ENCODE measurements at places on chromosomes 5 and 9.

- no peak for DNase-seq
Observed at GRCh38 chr9:114016101-114016500, 62.0 kb downstream of the AMBP start.

- peak; percentile 81 for DNase-seq
Observed at GRCh38 chr9:121399883-121400607, 30.0 kb upstream of the STOM start.

DNA sequence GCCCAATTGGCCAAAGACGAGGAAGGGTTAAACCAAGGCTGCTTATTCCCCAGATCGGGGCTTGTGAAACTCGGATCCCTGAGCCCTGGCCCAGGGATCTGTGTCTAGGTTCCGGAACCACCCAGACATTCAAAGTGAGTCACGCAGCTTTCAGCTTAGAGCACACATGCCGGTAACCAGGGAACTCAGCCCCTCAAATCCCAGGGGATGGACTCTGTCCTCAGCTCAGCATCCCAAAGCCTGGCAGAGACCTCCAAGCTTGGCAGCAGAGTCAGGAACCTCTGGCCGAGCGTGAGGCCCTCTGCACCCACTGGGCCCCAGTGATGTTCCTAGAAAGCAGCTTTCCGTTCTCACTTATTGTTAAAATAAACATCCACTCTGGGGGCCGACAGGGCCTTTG is 5.1 kb downstream of the PNPLA7 start:
- no peak for DNase-seq

- peak; percentile 21 for DNase-seq
Observed at GRCh38 chr9:85408494-85408893, 333.3 kb downstream of the AGTPBP1 start.

- peak; percentile 45 for DNase-seq
Observed at GRCh38 chr5:133754575-133755169, 142.3 kb upstream of the FSTL4 start.

DNA sequence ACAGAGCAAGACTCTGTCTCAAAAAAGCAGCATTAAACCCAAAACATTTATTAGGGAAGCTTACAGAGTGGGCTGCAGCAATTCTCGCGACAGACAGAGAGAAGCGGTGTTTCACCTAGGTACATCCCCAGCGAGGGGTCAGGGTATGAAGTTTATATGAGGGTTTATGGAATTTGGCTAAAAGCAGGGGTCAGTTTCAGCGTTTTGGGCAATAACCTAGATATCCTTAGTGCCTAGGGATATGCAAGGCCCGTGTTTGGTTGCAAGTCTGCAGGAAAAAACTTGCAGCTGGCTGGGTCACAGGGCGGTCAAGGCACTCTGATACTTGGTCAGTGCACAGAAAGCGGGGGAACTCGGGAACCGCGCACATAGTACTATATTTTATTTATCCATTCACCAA is 649 bp upstream of the GLE1 start:
- DNase-seq, result no peak

GRCh38 chr5:717143-717542 is 24.0 kb upstream of the TPPP start:
- no peak for DNase-seq

DNA sequence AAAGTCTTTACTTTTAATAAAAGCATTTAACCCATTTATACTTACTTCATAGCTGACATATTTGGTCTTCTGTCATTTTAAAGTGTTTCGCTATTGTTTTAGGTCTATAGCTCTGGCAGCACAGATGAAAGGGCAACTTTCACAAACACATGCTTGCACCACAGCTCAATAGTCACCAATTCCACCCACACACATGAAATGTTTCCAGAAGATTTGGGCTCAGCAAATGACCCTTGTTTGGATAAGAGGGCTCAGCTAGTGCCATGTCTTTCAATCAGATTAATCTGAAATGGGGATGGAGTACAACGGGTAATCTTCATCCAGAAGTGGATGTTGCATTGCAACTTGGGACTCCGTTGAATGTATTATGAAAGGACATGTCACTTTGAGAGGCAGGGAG is 176.0 kb downstream of the FGF18 start:
- no peak for DNase-seq

GRCh38 chr5:31984691-31985090 is 189.4 kb downstream of the GOLPH3 start:
- DNase-seq, result no peak

DNA sequence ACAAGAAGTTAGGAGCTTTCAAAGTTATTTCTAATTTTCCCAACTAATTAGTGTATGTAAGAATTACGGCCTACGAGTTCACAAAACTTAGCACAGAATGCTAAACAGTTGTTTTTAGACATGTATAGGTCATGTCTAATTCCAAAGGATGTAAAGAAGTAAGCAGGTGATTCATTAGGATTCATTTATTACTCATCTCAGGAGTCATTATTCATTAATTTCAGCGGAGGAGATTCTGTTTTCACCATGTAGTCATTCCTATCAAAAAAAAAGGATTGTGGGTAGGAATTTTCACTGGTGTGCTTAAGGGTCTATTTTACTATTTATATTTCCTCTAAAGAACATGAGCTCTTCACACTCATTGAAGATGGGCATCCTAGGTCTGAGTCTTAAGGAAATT is 532.2 kb downstream of the ACTL7B start:
- DNase-seq, result peak; percentile 14

GRCh38 chr9:73736270-73736669 is 584.6 kb downstream of the ANXA1 start:
- DNase-seq, result no peak

DNA sequence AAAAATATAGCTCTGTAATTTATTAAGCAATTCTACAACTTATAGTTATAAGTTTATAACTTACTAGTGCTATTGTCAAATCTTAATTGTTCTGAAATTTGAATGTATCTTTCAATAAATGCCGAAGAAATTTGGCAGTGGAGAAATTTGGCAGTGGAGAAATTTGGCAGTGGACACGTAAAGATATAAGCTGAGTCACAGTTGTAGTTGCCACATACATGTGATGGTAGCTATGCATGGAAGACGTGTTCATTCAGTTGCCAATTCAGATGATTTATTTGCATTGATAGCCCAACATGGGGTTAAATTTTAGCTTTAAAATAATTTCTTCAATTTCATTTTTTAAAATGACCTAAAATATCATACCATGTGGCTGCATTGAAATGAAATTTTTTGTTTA is 127.8 kb upstream of the NR4A3 start:
- DNase-seq, result no peak

- no peak for DNase-seq
Observed at GRCh38 chr5:158309088-158309807, 450.3 kb upstream of the CLINT1 start.

DNA sequence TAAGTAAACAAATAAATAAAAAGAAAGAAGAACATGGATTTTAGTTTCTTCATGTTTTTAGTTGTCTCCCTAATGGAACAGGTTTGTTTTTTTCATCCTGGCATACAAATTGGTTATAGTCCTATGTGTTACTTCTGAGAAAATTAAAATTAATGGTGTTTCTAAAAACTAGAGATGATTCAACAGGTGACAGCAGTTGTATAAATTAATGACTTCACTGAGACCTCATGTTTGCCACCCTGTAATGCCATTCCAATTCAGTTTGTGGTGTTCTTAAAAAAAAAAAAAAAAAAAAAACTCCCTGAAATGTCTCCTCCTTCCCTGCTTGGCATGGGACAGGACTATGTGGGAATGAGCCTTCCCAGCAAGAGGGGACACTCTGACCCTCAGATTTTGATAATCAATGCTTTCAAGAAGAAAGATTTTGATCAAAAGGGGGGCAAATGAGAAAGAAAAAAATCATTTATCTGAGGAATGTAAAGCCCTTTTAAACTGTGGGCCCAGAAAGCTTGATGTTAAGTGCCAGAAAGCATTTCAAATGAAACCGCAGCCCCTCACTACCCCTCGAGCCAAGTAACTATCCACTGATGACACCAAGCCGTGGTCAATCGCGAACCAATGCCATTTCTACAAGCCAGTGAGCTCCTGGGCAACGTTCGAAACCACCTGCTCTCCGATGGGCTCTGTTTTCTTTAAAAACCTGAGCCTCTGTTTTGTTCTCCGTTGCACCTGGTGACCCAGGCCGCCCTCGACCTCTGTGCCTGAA is 941 bp downstream of the EXD3 start:
- no peak for DNase-seq

- DNase-seq, result peak; percentile 45
Observed at GRCh38 chr5:138177941-138178515, 402 bp downstream of the BRD8 start.

GRCh38 chr9:88219601-88220000 is 81.3 kb upstream of the SPATA31C2 start:
- DNase-seq, result no peak

- no peak for DNase-seq
Observed at GRCh38 chr9:90054810-90055209, 450.0 kb downstream of the GADD45G start.

DNA sequence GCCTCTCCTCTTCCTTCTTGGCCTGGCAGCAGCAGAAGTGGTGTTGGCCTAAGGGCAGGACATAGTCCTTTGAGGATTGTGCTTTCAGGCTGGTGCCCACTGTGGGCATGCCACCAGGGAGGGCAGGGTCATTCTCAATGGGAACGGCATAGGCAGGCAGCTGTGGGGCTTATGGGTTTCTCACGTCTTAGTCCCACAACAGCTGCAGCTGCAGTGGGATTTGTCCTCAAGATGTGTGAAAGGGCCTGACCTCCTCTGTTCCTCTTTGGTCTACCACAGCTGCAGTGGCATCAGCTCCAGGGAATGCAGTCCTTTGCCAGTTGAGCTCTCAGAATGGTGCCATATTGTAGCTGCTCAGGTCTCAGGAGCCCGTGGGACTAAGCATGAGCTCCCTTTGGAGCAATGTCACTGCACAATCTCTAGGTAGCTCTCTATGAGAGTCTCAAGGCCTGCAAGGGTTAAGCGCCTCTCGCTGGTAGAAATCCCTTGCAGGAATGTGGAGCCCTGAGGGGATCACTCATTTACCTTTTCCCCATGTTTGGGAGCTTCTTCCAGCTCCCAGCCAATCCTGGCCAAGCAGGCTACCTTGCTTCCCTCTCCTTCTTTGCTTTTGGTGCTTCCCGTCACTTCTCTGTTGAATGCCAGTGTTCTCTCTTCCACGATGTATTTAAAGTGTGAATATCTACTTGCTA is 104.8 kb downstream of the GNA14 start:
- DNase-seq, result no peak

GRCh38 chr9:131976157-131977108 is 103.2 kb downstream of the MED27 start:
- no peak for DNase-seq

DNA sequence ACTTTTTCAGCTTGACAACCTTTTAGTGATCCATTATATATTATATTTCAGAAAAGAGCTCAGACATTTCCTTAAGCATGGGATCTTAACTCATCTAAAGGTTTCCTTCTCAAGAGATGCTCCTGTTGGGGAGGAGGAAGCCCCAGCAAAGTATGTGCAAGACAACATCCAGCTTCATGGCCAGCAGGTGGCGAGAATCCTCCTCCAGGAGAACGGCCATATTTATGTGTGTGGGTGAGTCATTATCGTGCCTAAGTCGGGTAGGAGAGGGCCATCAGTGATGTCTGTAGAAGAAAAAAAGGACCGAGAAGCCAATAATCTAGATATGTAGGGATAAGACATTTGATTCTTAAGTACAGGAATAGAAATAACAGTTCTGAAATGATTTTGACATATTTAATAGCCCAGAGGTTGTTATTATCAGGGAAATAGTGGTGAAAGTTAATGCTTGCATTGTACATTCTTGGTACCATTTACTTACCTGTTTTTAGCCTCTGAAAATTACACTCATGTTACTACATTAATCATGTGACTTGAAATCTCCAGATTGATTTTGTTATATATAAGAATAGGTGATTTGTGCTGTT is 28.2 kb downstream of the MTRR start:
- peak; percentile 44 for DNase-seq

DNA sequence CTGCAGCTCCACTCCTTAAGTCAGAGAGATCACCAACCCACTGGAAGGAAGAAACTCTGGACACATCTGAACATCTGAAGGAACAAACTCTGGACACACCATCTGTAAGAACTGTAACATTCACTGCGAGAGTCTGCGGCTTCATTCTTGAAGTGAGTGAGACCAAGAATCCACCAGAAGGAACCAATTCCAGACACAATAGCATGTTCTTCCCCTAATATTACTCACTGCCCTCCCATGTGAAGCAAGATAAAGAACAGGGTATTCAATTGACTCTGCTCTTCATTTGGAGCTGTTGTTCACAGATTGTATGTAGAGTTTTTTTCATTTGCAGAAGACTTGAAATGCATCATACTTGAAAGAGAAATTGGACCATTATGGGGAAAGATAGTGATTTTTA is 10.8 kb downstream of the SAXO1 start:
- no peak for DNase-seq

DNA sequence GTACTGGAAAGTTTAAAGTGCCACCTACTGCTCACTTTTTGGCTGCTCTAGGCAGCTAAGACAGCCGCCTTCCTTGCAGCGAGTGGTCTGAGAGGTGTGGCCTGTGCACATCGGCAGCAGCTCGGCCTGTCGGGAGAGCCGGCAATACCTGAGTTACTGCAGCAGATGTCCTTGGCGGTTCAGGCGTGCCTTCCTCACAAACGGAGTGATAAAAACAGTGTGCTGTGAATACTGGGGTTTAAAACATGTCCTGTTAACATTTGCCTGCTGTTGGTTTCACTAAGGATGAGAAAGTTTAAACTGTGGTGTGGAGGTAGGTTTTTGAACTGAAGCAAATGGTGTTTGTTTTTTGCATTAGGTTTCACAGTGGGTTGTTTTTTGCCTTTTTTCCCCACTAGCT is 12.9 kb downstream of the TRAF2 start:
- no peak for DNase-seq

- DNase-seq, result peak; percentile 3
Observed at GRCh38 chr5:163789870-163790269, 284.5 kb downstream of the MAT2B start.

- DNase-seq, result no peak
Observed at GRCh38 chr5:134545070-134545868, 19.8 kb downstream of the JADE2 start.

DNA sequence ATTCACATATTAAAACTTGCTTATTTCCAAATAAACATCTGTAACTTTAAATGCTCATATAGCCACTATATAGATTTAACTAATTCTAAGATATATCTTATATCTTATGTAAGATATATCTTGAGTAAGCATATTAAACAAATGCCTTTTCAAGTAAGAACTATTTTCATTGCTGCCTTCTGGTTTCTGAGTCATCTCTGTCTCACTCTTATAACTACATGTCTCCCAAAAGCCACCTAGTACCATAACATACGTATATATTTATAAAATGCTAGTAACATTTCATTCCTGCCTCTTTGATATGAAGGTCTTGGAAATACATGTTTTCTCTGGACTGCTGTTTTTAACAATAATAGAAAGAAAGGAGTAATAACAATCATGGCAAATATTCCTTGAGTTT is 429.5 kb downstream of the DTWD2 start:
- DNase-seq, result no peak

- DNase-seq, result no peak
Observed at GRCh38 chr5:39785410-39785809, 360.6 kb upstream of the DAB2 start.

All from renal cortical epithelial cell (primary cell).